CD8-positive, alpha-beta memory T cell (primary cell): ENCODE measurements at places on chromosomes 4 and X.

GRCh38 chr4:138916763-138917162, 98.8 kb upstream of the NOCT start:
- DNase-seq, result no peak

- DNase-seq, result peak; percentile 43
These were observed 2.4 kb upstream of the MBNL3 start for GRCh38 chrX:132491191-132491590.

- no peak for DNase-seq
These were observed 45.1 kb downstream of the SPATA4 start for GRCh38 chr4:176150356-176150682.

- DNase-seq, result no peak
These were observed 21.7 kb downstream of the PJA1 start for GRCh38 chrX:69143530-69143929.

GRCh38 chrX:36908801-36909675, 99.1 kb upstream of the FAM47C start:
- no peak for DNase-seq

DNA sequence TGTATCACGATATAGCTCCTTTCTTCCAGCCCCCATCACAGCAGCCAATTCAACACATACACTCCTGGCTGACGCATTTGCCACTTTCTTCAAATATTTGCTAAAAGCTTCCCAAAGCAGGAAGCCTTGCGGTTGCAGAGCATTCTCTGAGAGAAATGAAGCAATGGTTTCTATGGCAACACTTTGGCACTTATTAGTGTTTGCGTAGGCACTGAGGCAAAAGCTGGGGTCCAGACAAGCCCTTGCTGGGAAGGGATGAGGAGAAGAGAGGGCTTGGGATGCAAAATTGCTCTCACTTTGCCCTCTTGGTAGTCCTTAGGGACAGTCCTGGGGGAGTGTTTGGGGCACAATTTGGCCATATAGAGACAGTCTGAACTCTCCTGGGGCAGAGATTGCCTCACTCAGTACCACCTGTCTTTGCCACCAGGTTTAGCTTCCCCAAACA, 55.0 kb upstream of the PAK3 start:
- peak; percentile 0 for DNase-seq

GRCh38 chr4:123398853-123399626, 2.4 kb downstream of the SPRY1 start:
- peak; percentile 43 for DNase-seq

DNA sequence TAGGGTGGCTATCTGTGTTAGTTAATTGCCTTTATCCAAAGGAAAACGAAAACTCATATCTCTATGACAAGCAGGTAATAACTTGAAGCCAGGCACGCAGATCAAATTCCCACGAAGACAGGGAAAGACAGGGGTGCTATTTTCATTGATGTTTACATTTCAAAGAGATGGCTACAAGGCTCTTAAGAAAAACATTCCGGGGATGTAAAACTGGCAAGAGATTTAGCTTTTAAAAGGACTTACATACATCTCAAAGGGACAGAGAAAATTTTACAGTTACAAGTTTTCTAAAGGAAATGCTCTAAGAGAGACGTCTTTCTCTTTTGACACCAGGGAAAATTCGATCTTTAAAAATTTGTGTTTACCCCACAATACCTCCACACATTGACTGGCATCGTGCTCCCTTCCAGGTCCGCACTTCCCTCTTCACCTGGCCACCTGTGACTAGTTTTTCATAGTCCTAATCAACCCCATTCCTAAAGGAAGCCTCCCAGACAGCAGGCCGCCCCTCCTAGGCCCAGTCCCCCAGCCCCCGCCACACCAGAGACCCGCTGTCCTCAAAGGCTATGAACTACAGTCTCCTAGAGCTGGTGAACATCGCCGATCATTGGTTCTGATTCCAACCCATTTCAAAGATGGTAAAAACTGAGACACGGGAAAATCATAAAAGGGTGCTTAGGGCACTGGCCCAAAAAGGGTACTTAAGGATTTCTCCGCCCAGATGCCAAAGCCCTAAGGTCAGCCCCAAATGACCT, 649 bp upstream of the ARAF start:
- DNase-seq, result no peak

GRCh38 chrX:39169976-39170375, 368.7 kb downstream of the MID1IP1 start:
- no peak for DNase-seq

- DNase-seq, result no peak
These were observed 60.9 kb downstream of the RTL9 start for GRCh38 chrX:110419512-110419911.

- no peak for DNase-seq
These were observed 780.9 kb downstream of the ARAP2 start for GRCh38 chr4:35463251-35463952.

GRCh38 chr4:40750461-40751258, 905 bp downstream of the NSUN7 start:
- DNase-seq, result no peak

DNA sequence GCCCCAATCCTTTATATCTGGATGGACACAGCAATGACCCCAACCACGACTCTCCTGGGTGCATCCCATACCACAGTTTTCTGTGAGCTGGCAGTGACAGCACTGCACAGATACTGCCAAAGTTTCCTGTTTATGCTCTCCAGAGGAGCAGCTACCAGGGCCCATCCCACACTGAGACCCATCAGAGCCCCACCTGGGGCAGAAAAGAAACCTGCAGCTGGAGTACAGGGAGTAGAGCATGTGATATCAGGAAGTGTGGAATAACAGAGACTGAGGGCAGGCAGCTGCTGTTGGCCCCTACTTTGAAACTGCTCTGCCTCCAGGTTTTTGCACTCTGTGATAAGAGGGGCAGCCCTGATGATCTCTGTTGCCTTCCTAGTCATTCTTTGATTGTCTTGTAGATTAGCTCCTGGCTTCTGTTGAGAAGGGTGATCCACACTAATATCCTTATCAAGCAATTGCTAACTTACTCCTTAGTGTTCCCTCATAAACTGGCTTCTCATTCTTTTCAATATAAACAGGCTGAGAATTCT, 526.3 kb upstream of the TECRL start:
- DNase-seq, result no peak

DNA sequence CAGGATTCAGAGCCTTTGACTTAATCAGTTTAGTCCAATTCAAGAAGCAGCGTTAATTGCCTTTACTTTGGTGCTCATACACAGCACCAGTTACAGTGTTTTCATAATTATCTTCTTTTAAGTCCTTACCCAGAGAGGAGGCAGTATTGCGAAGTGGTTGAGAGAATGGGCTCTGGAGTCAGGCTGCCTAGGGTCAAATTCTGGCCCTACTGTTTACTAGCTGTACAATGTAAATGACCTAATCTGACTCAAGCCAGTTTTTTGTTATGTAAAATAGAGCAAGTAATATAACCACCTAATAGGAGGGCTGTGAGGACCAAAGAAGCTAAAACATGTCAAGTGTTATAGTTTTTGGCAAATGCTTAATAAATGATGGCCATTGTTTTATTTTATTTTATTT, 27.6 kb downstream of the WDR44 start:
- no peak for DNase-seq

GRCh38 chrX:39336671-39337311, 535.5 kb downstream of the MID1IP1 start:
- DNase-seq, result no peak

DNA sequence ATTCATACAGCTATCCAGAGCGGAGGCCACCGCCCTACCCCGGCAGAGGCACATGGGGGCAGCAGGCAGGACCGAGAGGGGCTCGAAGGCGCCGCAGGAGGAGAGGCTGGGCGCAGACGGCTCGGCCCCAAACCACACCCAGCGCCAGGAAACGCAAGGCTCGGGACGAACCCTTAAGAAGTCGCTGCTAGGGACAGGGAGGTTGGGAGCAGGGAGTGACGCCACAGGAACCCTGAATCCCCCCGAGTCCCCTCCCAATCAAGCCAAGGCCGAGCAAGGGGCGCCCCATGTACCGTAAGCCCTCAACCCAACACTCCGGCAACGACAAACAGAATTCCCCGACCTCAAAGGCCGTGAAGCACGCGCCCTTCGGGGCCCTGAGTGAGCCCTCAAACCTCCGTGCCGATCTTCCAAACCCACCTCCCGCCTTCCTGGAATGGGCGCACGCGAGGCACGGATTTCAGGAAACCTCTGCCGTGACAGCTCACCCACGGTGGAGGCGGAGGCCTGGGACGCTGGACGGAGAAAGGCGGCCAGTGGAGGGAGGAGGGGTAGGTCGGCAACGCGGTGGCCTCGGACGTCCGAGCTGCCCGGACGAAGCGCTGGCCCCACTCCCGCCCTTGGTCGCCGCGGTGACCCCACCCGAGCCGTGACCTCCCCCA, 1.8 kb downstream of the ZFYVE28 start:
- peak; percentile 25 for DNase-seq

DNA sequence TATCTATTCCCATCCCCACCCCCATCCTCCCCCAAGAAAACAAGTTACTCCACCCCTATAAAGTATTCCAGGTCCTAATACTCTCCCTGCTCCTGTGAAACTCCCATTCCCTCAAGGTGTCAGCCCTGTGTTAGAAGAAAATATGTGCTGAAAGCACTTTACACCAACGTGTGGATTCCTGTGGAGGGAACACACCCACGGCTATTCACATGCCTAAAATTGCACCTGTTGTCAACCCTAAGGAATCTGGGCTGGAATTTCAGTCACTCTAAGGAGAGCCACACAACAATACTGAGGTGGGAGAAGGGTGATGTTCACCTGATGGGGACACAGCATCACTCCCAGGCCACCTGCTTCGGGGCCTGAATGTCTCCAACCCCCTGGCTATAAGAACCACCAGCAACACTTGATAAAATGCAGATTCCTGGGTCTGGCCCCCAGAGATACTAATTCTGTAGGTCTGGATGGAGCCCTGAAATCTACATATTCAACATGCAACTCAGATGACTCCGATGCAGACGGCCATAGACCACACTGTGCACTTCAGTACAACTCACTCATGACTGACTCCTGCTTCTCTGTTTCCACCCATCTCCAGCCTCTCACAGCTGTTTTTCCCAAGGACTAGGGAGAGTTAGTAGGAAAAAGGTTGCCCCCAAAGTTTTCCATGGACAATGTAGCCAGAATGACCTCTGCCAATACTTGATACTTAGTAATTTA, 15.8 kb downstream of the SCD5 start:
- DNase-seq, result no peak

- DNase-seq, result no peak
These were observed 55.5 kb upstream of the MAGED1 start for GRCh38 chrX:51837921-51838320.

GRCh38 chr4:86330961-86331742, 28.7 kb downstream of the MAPK10 start:
- DNase-seq, result no peak

DNA sequence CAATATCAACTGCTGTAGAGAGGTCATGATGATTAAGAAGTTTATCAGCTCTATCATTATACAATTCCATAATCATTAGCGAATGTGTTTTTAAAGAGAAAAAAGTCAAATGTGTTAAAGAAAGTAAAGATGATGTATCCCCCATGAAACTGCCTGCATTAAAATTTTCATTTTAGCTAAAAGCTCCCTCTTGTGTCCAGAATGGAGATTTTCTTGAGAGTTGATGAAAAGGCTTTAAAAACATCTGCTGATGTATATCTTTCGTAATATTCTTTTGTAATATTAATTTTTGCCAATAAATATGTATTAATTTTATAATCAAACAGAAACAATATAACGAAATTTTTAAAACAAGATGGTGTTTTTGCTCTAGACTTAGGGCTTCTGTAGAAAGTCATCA, 52.1 kb upstream of the LHFPL1 start:
- no peak for DNase-seq

GRCh38 chrX:74925225-74926088, at the start of gene NEXMIF:
Gene NEXMIF (minus strand): TSS chrX:74925452.
- DNase-seq, result no peak

DNA sequence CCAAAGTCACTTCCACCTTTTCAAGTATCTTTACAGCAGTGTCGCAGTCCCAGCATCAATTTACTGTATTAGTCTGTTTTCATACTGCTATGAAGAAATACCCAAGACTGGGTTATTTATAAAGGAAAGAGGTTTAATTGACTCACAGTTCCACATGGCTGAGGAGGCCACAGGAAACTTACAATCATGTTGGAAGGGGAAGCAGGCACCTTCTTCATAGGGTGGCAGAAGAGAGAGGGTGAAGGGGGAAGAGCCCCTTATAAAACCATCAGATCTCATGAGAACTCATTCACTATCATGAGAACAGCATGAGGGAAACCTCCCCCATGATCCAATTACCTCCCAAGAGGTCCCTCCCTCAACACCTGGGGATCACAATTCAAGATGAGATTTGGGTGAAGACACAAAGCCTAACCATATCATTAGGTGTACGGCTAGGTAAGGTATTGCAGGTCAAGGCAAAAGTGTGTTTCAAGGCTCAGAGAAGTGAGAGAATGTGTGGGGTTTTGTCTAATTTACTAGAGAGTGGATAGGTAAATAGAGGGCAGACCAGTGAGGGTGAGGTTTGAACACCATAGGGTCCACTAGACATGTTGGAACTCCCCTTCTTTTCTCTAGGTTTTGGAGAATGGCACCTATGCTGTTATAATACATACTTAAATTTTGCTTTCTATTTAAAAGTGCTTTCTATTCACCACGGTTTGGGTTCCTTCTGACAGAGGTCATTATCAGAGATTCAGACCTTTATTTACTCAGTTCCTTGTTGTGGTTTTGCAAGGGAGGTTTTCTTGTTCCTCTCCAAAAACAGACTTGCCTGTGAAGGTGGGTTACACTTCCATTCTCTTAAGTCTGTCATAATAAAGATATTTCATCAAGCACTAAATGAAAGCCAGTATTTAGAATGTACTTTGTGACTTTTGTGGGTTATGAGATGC, 186.6 kb downstream of the CPEB2 start:
- DNase-seq, result no peak

- no peak for DNase-seq
These were observed 58.0 kb downstream of the AR start for GRCh38 chrX:67601771-67602170.

DNA sequence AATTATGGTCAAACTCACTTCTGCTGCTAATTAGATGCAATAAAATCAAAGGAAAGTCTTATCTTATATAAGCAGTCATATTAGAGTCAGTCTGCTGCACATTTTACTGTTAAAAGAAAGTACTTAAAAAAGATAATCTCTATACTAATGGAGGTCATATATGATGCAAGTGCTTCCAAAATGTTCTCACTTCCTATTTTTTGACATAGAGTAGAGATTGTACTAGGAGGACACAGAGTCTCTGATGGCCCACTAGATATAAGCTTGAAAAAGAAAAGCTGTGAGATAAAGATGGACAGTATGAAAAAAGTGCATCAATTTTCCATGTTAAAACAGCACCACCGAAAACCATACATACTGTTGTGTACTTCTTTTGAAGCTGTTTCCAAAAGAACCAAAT, 196.9 kb downstream of the KLHL13 start:
- no peak for DNase-seq

- DNase-seq, result no peak
These were observed 452.7 kb upstream of the FAT1 start for GRCh38 chr4:187176261-187176910.

- no peak for DNase-seq
These were observed 1756.0 kb downstream of the C4orf33 start for GRCh38 chr4:130851932-130852331.

DNA sequence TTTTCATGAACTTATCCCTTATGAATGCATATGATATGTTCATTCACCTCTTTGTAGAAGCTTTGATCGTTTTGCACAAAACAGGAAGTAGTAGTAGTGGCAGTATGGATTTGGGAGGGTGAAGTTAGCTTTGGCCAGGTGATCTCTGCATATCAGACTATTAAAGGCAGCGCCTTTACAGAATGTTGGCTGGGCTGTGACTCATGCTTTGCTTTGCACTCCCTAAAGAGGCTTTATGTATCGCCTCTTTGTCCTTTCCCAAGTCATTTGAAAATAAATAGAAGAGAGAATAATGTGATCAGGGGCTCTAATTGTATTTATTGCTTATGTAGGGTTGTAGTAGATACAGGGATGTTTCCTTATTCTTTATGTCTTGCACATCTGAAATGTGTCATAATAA, 50.4 kb downstream of the SHROOM3 start:
- DNase-seq, result no peak
